ENCODE measurements at places on chromosomes 7 and 10.

GRCh38 chr7:39017369-39017915, 39.7 kb downstream of the POU6F2 start:
- no peak for DNase-seq

DNA sequence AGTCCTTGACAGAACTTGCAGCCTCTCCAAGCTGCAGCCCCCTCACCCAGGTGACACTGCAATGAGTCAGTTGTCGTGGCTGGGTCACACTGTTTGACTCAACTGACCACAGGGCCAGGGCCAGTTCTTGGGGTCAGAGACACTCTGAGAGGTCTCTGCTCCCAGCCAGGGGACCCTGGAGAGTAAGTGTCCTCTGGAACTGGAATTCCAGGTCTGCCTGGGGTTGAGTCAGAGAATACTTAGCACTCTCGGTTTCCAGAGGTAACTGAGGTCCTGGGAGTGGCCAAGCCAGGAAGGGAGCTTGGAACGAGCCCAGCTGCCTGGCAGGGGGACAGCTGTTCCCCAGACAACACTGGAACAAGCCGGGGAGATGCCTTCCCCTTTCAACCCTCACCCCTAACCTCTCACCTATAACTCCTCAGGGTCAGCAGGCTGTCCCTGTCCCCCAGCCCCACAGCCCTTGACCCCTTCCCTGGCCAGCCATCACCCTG, 2.2 kb upstream of the MYL10 start:
- DNase-seq = no peak

DNA sequence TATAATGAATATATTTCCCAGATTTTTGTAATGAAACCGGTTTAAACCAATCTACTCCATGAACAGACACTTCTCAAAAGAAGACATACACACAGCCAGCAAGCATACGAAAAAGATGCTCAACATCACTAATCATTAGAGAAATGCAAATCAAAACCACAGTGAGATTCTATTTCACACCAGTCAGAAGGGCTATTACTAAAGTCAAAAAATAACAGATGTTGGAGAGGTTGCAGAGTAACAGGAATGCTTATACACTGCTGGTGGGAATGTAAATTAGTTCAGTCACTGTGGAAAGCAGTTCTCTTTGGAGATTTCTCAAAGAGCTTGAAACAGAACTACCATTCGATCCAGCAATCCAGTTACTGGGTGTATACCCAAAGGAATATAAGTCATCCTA, 240.7 kb downstream of the TSPAN12 start:
- no peak for DNase-seq

DNA sequence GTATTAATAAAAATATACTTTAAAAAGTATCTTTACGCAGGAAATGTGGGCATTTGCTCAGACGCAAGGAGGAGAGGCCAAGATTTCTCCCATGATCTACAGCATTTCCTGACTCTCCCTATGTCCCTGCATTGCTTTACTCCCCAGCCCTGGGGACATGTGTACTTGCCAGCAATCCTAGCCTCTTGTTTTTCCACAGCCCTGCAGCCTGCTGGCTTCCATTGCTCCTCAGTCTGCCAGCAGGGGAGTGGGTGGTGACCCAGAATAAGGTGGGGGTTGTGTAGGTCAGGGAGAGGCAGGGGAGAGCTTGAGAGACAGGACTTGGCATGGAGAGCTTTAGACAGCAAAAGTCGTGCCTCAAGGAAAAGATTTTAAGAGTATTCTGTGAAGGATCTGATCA, 307.7 kb downstream of the CDK14 start:
- no peak for DNase-seq

- no peak for DNase-seq
Observed at GRCh38 chr10:110548002-110548401, 19.5 kb upstream of the SMC3 start.

GRCh38 chr10:128398118-128398517, 271.9 kb upstream of the MKI67 start:
- no peak for DNase-seq
